Pons (tissue), 1 donor: ENCODE measurements at places on chromosomes 3 and 15.

DNA sequence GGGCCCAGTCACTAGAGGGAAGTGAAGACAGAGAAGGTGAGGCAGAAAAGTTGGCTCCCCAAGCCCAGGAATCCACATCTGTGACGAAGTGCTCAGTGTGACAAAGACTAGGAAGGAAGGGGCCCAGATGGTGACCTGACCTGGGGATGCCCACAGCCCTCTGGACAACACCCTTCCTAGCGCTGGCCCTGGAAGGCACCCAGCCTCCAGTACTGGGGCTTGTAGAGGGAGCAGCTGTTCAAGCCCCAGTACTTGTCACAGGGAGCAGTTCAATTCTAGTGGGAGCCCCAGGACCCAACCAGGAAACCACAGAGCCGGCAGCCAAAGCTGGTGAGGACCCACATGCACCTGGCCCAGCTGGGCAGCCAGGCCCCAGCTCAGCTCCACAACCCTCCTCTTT, 190.8 kb downstream of the XXYLT1 start:
- DNase-seq = no peak

DNA sequence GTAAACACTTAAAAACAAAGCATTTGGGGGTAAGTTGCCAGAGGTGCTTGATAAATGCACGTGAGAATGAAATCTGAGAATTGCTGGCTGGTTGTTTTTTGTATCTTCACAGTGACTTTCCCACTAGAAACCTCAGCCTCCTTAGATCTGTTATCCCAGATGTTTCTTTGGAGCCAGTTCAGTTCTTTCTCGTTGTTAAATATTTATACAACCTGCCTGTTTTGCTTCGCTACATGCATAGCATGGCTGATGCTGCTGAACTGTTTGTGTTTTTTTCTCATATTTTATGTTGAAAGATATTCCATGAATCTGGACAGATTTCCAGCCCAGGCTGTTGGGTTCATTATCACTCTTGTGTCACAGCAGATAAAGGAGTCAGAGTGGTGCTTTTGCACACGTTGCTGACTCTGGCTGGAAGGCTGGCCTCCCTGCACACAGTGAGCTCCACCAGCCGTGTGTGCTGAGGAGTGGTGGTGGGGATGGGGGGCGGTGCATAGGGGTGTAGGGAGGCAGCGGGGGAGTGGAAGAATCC, 80.2 kb downstream of the ARNT2 start:
- no peak for DNase-seq

DNA sequence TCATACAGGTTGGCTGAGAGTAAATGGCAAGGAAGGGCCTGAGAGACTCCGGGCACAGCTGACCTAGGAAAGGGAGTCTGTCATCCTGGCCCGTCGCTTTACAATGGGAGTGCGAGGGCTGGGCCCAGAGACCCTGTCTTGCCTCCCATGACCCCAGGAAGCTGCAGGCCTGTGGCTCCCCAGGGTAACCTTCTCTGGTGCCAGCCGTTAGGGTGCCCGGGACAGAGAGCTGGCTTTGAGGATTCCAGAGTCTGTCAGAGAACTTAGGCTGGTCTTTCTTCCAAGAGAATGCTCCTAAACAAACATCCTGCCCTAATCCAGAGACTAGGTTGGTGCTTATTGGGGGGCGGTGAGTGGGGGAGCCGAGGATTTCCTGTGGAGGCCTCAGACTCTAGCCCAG, 18.5 kb downstream of the ZNF710 start:
- DNase-seq = no peak

- peak; percentile 14 for DNase-seq
These were observed 1.7 kb downstream of the PLA2G4D start for GRCh38 chr15:42092398-42093318.

DNA sequence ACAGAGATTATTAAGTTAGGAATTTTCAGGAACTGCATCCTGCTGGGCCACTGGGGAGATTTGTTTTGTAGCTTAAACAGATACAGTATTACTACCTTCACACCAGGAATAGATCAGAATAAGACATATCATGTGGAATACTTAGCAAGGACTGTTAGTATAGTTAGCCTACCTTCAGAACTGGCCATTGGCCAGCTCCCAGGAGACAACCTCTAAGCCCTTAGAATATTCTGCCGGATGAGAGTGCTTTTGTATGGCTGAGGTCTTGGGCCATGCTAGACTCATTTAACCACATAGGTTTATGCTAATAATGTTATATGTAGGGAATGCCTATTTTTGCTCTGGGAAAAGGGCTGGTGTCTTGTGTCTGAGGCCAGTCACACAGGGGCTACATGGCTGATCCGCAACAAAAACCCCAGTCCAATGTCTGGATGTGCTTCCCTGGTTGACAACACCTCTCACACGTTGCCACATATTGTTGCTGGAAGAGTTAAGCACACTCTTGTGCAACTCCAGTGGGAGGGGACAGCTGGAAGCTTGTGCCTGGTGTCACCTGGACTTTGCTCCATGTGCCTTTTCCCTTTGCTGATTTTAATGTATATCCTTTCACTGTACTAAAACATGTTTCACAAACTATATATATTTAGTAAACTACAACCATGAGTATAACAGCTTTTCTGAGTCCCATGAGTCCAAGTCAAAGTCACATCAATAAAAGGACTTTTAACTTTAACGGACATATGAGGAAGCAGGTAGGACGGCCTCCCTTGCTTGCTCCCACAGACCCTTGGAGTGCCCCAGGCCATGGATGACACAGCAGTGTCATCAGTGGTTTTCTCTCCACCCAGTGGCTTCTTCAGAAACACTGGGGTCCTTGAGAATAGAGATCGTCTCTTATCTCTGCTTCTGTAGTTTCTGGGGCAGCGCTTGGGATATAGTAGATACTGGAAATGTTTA, 118.0 kb upstream of the C3orf80 start:
- no peak for DNase-seq

DNA sequence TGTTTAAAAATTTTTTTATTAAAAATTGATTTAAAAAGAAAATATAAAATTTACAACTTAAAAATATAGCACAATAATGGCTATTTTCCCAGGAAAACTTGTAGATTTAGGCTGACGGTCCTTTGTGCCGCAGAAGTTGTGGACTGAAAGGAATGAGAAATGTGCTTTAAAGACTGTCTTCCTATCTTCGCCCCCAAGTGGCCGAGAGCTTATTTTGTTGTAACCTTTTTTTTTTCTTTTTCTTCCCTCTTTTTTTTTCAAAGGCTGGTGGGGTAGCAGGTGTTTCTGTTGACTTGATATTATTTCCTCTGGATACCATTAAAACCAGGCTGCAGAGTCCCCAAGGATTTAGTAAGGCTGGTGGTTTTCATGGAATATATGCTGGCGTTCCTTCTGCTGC, 15.5 kb downstream of the SLC25A26 start:
- DNase-seq = no peak

DNA sequence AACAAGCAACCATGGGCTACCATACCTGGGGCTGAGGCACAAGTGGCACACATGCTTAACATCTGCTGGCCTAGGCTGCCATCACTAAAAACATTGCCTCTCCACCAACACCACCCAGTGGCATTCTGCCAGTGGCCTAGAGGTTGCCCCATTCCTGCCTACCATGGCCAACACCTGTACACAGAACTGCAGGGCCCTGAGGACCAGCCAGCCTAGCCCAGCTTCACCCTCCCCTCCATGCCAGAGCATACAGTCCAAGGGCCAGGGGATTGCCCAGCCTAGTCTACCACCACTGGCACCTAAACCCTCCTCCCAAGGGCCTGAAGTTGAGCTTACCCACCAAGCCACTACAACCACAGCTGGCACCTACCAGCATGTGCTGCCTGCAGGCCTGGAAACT, 35.3 kb downstream of the NEK10 start:
- no peak for DNase-seq

- peak; percentile 45 for DNase-seq
These were observed 6.4 kb downstream of the NSUN3 start for GRCh38 chr3:94069194-94069813.

DNA sequence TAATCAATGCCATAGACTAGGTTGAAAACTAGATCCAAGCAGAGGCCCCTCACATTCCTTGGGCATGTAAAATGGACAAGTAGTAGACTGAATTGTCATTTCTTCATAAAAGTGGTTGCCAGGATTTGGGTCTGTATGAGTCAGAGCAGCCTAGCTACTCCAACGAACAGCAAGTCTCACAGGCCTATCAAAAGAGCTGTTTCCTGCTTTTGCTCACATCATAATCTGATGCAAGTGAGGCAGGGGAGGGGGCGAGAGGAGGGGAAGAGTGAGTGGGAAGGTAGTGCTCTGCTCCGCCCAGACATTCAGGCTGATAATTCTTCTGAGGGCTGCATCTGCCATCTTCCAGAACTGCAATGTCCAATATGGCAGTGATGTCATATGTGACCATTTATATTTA, 228.9 kb upstream of the PRICKLE2 start:
- no peak for DNase-seq

GRCh38 chr3:178532476-178532875, 3.8 kb upstream of the KCNMB2 start:
- DNase-seq = no peak

DNA sequence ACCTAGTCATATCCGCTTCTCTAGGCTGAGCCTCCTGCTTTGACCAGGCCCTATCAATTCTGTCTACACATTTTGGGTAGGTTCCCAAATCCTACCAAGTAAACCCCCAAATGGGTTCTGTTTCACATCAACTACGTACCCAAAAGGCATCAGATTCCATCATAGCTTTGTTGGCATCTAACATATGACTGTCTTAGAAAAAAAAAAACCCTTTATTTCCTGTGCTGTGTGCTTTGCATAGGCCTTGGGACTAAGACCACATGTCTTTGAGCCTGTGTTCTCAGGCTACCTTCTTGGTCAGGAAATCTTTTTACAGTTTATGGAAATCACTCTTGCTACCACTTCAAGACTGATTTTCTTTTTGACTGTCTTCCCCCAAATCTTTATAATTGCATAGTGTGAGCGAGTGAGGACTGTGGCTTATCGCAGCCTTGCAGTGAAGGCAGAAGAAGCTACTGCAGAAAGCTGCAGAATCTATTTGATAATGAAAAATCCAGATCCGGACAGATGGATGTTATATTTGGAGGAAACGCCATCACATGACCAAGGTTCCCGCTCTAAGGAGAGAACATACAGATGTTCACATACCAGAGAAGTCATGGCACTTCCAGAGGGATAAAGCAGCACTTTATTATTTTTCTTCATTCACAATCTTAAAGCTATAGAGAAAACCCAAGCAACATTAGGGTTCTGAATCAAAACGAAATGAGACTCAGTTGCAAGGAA, 111.2 kb downstream of the EOMES start:
- DNase-seq = no peak

GRCh38 chr3:58175187-58175436, 35.7 kb downstream of the DNASE1L3 start:
- DNase-seq = no peak

- DNase-seq = no peak
These were observed 36.8 kb downstream of the LSAMP start for GRCh38 chr3:116408473-116408872.

GRCh38 chr3:102200126-102200525, 234.7 kb upstream of the ZPLD1 start:
- DNase-seq = no peak

DNA sequence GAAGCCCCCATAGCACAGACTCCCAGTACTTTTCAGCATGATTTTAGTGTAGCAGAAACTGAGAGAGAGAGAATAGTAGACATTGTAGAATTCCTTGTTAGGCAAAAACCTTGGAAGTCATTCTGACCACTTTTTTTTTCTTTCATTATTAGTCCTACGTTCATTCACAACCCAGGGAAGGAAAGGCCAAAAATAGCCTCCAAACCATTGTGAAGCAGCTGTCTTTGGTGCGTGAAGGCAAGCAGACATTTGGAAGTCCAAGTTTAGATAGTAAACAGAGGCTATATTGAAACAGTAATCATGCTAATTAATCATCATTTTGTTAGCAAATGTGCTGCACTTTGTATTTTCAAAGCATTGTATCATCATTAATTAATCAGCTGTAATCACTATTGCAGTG, 34.5 kb downstream of the CCDC54 start:
- DNase-seq = no peak

DNA sequence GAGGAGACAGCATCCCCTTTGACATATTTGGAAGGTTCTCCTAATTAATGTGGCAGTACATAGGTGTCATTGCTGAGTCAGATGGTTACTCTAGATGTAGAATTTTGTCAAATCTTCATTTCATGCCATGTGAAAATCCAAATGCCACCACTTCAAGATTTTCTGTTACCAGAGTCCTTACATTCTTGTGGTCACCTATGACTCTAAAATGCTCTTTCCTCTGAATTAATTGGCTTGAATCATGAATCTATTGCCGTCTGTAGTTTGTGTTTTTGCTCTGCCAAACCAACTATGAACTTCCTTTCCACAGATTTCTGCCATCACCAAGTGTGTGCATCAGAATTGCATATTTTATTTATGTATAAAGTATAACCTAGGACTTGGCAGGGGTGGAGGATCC, 269.4 kb upstream of the ZPLD1 start:
- DNase-seq = no peak

GRCh38 chr3:114378760-114379159, 84.9 kb downstream of the TIGIT start:
- no peak for DNase-seq

DNA sequence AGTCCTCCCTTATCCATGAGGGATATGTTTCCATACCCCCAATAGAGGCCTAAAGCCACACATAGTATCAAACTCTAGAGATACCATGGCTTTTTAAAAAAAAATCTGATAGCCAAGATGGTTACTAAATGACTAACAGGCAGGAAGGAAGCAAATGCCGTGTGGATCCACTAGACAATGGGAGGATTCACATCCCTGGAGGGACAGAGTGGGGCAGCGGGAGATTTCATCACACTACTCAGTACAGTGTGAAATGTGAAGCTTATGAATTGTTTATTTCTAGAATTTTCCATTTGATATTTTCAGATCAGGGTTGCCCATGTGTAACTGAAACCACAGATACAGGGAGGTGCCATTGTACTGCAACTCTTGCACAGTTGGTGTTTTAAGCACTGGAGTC, 826.6 kb downstream of the SQOR start:
- no peak for DNase-seq

DNA sequence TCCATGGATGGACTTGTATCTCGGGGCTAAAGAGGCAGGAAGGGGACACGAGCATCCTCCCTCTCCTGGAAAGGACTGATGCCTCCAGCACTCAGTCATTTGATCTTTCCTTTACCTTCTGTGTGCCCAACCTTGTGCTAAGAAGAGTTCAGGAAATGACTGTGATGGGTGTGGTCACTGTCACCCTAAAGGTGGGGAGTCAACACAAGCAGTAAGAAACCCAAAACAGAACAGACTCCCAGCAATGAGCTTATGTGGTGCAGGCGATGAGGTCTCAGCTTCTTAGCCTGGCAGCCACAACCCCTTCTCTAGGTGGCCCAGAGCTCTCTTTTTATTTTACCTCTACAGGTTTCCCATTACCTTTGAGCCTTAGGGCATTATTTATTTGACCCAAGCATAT, 3.8 kb downstream of the MPI start:
- no peak for DNase-seq

GRCh38 chr3:124636101-124636862, 94.0 kb upstream of the UMPS start:
- DNase-seq = no peak

- DNase-seq = no peak
These were observed 4.4 kb upstream of the FOXB1 start for GRCh38 chr15:59999612-60000112.

GRCh38 chr15:86411916-86412315, 332.2 kb downstream of the AGBL1 start:
- no peak for DNase-seq
